ENCODE measurements at places on chromosomes 1 and 21.

DNA sequence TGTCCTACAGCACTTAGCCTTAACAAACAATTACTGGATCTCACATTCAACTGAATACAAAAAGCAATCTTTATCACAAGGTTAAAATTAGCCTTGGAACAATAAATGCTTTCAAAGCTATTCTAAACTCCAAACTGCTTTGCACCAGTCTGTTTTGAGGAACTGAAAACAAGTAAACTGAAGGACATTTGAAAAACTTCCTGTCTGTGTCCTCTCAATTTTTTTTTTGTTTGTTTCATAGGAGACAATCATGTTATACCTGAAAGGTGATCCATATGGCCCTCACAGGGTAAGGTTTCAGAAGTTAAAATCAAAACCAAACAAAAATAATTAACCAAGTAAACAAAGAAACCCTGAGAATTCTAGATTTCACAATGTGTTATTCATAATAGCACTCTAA is 459.1 kb downstream of the DPYD start:
- peak; percentile 35 for DNase-seq

- no peak for DNase-seq
These were observed 3.6 kb downstream of the UBXN11 start for GRCh38 chr1:26302733-26303405.

GRCh38 chr1:100883963-100884362 is 10.7 kb downstream of the EXTL2 start:
- DNase-seq = no peak

GRCh38 chr1:8390707-8391106 is 72.8 kb downstream of the SLC45A1 start:
- no peak for DNase-seq

- peak; percentile 66 for DNase-seq
These were observed 63.9 kb upstream of the DISP3 start for GRCh38 chr1:11414926-11415538.

GRCh38 chr1:223653431-223653830 is 12.1 kb downstream of the CAPN8 start:
- no peak for DNase-seq

DNA sequence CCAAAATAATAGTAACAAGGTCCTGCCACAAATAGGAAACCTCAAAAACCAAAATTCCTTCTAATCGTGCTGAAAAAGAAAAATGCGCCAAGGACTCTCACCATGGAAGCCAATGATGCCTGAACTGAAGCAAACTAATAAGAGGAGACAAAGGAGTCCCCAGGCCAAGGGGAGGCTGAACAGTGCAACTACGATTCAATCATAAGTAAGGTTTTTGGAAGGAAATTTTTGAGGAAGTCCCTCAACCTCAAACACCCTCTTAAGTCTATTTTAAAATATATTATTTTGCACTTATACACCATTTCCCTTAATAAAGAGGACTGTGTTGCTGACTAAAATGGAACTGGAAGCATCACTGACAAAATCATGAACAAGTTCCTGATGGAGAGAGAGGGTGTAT is 1.7 kb upstream of the ARHGAP29 start:
- no peak for DNase-seq

DNA sequence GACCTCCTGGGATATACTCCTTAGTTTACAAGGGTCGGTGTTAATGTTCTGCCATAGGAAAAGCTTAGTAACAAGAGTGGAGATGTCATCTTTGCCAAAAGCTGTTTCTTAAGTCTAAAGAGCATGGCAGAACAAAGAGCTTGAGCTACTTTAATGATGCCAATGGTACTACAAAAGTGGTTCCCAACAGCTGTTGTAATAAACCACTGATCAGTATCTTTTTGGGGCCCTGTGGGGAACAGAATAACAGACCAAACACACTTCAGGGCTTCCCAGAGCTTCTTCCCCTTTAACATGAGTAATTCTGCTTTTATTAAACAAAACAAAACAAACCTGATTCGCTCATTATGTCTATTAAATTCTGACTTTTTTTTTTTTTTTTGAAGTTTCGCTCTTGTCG is 116.3 kb downstream of the NCAM2 start:
- DNase-seq = no peak

Data from midbrain (tissue), 1 donor.